ENCODE measurements at places on chromosomes 3 and 15.

DNA sequence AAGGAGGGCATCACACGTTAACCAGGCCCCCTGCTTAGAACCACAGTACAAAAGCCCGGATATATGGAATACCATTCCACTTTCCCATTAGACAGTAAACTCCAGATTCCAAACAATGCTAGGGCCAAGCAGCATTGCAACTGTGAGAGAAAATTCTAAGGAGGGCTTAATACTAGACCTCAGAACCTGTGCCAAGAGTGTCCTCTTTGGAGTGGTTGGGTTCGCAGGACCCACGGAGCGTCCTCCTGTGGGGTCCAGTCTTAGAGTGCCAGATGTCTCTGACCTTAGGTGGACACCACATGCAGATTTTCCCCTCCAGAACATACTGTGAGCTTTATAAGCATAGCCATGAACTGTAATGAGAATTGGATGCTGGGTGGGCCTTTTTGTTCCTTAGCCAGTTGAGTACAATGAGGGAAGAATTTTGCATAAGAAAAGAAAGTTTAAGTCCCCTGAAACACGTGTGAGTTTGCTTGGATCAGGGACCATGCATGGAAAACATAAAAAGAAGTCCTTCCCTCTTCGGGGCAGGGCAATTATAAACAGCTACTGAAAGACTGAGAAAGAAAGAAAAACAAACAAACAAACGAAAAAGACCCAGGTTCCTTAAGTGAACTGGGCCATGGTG lies 325.7 kb downstream of the NEK10 start:
- no peak for DNase-seq

DNA sequence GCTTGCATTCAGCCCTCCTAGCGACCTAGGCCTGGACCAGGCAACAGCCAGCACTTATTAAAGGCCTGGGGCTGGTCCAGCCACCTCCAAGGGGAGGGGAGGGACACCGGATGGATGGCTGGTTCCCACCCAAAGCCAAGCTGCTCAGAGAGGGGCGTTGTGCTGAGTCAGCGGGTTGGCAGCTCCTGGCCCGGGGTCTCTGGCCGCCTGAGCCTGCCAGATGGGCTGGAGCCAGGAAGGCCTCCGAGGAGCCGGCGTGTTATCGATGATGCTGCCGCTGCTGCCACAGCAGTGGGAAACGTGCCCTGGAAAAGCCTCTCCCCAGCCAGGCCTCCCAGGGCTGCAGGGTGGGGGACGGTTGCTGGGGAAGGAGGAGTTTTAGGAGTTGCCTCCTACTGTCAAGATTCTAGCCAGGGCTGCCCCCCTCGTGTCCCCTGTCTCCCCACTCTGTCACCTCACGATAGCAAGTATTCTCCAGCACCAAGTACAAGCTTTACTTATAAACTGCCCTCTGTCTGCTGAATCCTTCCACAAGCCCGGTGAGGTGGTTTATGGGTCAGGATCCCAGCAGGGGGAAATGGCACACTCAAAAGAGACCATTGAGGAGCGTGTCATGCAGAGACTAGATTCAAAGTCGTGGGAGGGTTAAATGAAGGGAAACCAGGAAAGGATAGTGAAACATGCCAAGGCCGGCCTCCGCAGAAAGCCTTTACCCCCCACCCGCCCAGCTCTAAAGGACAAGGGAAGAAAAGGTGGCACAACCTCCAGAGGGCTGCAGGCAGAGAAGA lies 43.2 kb upstream of the TSEN2 start:
- DNase-seq = no peak

GRCh38 chr3:30354513-30354912 lies 251.9 kb upstream of the TGFBR2 start:
- DNase-seq = no peak

GRCh38 chr3:32606277-32606676 lies 35.6 kb upstream of the DYNC1LI1 start:
- DNase-seq = no peak

- no peak for DNase-seq
Measured at GRCh38 chr15:77569729-77570125, 63.0 kb downstream of the LINGO1 start.

DNA sequence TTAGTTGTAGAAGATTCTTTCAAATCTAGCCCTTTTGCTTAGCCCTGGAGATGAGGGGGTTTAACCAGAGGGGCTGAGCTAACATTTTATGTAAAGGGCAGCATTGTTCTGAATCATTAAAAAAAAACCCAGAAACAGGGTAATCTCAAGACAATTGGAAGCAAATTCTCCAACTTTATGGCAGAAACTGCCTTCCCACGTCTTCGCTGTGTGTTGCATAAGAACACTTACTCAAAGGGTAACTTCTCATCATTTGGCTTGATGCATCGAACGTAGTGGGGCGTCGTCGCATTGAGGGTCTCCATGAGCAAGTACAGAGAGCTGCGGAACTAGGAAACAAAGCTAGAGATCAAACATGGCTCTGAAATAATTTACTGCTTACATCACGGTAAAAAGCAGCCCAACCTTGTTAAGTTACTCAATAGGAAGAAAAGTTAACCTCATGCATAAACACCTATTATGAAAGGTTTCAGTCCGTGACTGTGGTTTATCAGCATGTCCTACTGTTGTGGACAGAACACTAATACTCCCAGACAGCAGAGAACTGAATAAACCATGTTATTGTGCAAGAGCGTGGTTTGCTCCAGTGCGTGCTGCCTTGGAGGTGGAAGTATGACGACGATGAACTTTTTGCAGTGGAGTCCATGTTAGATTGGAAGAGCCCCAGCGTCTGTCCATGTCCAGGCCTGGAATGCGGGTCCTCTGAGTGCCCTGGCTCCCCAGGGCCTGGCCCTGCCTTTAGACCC lies 48.7 kb downstream of the MYO5C start:
- peak; percentile 59 for DNase-seq

GRCh38 chr15:69696946-69697345 lies 244.3 kb downstream of the RPLP1 start:
- no peak for DNase-seq

GRCh38 chr3:147119989-147120388 lies 286.4 kb downstream of the ZIC4 start:
- no peak for DNase-seq

GRCh38 chr15:75136118-75136517 lies 65.6 kb upstream of the C15orf39 start:
- DNase-seq = no peak
